ENCODE measurements at places on chromosomes 12 and 14.

DNA sequence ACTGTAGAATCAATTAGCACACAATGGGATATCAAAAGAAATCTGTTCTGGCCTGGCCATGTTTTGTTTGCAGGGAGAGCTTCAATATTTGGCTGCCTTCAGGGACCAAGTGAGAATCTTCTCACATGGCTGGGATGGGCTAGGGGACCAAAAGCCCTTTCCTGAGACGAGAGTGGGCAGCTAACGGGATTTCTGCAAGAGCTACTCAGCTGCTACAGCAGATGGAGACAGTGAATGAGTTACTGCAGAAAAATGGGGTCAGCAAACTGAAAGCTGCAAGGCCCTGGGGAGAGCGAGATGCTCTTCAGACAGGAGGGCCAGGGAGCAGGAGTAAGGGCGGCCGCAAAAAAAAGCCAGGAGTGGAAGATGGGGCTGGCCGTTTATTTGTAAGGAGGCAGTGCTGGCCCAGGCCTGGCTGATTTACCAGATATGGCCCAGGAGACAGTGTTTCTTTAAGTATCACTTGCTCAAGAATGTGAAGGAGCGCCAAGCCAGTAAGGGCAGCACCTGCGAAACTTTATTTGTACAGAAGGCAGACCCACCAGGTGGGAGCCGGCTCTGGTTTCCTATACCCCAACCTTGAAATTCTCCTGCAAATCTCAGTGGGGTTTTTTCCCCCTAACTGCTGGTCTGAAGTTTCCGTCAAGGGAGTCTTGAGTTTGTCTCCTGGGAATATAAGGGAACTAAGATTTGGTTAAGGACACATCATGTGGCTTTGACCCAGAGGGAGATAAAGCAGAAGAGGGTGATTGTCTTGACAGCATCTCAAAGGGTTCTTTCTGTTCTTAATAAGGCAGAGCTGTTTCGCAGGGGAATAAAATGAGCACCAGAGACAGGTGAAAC is 57.8 kb downstream of the SSH1 start:
- no peak for DNase-seq

DNA sequence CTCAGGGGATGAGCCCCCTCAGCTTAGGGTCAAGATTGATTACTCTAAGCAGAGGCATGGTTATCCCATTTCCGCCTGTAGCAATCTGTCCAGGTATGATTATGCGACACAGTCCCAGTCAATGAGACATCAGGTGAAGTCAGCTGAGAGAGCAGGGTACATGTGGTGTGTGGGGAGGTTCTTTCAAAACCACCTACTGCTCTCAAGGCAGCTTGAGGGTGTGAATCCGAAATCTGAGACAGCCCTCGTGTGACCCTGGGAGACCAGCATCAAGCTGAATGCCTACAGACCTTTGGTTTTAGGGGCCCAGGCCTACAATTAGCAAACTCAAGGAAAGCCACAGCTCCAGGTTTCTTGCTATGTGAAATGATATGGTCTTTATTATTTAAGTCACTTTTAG is 275.7 kb downstream of the ITPR2 start:
- DNase-seq, result no peak

DNA sequence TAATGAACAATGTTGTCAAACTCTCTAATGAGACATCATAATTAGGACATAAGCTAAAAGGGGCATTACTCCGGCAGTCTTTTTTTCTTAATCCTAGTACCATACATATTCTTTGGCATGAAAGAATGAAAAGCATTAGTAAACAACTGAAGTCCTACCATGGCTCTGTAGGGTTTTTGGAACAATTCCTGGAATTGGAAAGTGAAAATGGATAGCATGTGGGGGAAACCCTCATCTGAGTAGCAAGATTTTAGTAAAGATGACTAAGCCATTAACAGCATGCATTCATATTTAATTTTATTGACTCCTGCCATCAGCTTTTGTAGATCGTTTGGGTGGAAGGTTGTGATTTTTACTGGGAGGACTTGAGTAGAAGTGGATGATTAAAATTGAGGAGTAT is 216.2 kb upstream of the PDZRN4 start:
- DNase-seq, result no peak

DNA sequence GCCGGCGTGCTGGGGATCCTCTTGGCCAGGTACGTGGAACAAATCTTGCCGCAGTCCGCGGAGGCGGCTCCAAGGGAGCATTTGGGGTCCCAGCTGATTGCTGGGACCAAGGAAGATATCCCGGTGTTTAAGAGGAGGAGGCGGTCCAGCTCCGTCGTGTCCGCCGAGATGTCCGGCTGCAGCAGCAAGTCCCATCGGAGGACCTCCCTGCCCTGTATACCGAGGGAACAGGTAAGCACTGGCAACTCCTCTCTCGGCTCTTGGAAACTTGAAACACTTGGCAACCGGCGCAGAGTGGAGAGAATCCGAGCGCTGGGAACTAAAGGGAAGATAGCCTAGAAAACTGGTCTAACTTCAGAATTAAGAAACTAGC is 1.7 kb downstream of the PDE3A start:
- no peak for DNase-seq

DNA sequence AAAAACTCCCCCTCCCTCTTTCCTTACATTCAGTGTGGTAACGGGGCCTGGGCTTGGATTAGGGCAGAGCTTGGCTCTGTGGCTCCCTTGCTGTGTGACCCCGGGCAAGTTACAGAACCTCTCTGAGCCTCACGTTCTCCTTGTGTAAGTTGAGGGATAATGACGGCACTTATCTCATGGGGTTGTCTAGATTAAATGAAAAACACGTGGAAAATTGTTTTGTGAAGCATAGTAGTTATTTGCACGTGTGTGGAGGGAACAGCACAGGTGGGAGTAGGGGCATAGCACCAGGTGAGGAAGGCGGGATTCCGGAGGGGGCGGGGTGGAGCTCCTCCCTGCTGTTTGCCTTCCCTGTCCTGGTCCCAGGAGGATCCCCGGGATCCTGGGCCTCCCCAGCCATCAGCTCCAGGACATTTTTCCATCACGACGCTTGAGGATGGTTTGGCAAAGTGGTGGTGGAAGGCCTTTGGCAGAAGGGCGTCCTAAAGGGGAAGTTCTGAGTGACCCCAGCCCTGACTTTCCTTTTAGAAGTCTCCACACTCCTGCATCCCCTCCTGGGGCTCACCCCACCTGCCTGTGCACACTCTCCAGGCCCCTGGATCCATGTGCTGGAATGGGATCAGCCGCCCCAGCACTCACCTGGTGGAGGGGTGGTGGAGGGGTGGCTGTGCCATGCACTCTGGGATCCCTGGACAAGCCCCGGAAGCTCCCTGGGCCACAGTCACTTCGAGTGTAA is 22.7 kb downstream of the LRTM2 start:
- no peak for DNase-seq

GRCh38 chr14:90616313-90616712 is 199.9 kb downstream of the TTC7B start:
- DNase-seq, result no peak

DNA sequence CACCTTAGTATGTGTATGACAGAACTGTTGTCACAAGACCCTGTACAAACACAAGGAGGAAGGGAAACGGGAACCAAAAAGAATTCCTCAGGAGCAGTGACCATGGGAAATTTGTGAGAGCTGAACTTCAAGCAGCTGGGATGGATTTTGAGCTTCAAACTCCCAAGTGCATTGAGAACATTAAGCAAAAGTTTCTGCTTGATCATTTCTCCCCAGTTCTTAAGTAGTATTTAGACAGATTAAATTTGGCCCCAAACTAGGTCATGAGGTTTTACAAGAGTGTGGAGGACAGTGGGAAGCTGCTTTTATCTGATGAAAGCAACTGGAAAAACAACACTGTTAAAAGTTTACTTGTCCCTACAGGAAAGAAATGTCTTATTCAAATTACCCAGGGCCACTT is 206.0 kb upstream of the DCN start:
- DNase-seq, result no peak

GRCh38 chr12:115895247-115895646 is 382.2 kb downstream of the MED13L start:
- DNase-seq, result no peak

DNA sequence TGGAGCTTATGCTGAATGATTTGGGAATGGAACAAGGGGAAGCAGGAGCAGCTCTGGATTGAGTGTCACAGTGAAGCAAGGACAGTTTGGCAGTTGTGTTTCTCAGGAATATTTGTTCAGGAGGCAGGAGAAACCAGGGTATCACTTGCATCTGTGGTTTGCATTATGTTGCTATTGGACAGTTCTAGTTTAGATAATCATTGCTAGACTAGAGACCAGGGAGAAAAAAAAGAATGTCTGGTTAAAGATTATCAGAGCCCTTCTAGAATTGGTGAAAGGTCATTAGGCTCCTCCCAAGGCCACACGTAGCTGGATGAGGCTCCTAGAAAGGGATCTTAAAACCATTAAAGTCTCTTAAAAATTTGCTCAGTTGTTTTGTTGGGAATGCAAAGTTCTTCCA is 17.0 kb upstream of the SRSF5 start:
- DNase-seq, result no peak

DNA sequence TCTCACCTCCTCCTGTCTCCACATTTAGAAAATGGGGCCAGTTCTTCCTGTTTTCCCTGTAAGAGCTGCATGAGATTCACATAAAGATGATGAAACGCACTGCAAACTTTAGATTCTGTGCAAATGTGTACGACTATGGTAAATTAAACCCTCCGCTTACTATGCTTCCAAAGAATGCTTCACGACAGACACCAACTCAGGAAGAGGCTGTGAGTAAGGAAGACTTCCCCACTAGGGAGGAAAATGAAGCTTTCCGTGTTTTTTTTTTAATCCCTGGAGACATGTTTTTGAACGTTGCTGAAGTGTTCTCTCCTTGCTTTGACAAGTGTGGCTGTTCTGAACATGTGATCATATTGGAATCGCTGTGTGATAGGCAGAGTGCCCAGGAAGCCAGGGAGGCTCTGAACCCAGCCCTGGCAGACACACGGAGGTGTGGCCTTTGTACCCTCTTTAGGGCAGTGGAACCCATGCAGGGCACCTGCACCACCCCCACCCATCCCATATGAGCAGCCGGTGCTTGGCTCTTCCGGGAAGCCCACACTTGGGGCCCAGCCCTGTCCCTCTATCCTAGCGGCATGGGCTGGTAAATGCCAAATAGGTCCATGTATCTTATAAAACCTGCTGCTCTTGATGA is 7.5 kb upstream of the SYNE3 start:
- DNase-seq, result no peak

DNA sequence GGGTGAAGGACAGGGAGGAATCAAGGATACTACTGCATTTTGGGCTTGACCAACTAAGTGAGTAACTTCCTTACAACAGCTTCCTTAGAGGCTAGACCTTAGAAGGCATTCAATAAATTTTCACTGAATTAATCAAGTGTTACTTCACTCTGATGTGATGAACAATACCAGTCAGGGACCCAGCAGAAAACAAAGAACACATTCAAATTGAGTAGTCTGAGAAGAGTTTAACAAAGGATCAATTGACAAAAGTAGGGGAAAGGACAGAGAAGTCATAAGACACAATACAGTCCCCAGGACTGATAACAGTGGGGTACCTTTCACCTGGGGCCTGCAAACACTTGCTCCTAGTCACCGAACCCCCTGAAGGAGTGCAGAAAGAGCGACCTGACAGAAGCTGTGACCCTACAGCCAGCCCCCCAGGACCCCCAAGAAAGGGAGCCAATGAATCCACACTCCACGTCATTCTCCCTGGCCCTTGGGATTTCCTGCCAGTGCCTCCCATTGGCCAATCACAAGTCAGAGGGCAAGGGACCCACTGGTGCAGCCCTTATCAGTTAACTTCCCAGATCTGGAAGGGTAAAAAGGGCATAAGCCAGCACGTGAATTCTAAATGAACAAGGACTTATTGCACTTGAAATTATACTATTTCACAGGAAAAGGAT is 6.9 kb downstream of the ANAPC5 start:
- DNase-seq, result peak; percentile 10

DNA sequence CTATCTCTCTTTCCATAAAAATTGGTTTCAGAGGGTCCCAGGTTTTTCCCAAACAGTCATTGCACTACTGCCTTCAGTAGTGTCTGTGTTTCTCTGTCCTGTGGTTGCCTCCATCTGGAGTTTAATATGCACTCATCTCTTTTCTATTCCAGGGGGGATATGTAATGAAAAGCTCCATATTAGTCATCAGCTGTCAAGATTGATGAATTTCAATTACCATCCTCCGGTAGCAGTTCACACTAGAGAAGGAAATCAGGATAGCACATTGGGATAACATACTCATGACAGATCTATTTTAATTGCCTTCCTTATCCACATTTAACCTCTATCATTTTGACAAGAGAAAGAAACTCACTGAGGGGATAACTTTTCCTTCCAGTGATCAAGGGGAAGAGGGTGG is 589.0 kb upstream of the SEL1L start:
- no peak for DNase-seq

DNA sequence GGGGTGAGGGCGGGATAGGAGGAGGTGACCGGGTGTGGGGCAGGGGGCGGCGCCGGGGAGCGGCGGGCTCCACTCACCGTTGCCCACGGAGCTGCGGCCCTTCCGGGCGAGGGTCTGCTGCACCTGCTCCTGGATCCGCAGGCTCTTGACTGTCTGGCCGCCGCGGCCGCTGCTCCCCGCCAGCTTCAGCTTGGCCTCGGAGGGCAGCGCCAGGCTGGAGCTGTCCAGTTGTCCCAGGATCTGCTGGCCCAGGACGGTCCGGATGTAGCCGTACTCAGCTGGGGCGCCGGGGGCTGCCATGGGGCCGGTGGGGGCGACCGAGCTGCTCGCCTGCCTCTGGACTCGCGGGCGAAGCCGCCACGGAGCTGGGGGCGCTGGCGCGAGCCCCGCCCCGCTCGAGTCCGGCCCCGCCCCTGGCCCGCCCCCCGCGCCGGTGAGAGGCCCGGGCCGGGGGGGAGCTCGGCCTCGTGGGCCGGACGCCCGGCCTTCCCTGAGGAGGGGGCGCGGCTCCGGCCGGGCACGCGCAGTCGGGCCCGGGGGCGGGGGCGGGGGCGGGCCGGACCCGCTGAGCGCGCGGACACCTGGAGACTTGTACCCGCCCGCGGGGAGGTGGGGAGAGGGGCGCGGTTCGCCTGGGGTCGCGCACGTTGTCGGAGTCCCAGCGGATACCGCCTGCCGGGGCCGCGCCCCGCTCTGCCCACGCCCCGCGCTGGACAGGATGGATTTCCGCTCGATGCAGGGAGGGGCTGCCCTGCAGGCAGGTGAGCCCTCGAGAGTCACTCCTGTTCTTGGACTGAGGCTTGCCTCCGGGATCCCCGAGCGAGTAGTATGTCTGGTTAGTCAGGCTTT is at the start of gene PKP2:
TSS of gene PKP2 (minus strand) at position 346 of the 849 bp plus-strand sequence. CDS start at position 300, 46 bp downstream.
- DNase-seq, result no peak

DNA sequence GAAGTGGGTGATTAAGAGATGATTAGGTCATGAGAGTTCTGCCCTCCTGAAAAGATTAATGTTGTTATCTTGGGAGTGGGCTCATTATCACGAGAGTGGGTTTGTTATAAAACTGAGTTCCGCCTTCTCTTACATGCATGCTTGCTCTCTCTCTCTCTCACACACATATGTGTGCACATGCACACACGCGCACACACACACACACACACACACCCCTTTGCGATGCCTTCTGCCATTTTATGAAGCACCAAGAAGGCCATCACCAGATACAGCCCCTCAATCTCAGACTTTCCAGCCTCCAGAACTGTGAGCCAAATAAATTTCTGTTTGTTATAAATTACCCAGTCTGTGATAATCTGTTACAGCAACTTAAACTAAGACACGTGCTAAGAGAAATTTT is 5.7 kb upstream of the SLC41A2 start:
- DNase-seq, result no peak

All from nucleus accumbens (tissue), 56 donors.